NCI-H1436 (cell line): ENCODE measurements at places on chromosomes 2 and 18.

- DNase-seq: no peak
Observed at GRCh38 chr2:54545702-54546450, 89.7 kb downstream of the SPTBN1 start.

- DNase-seq: no peak
Observed at GRCh38 chr18:37161491-37161890, 332.6 kb downstream of the KIAA1328 start.

GRCh38 chr18:63878925-63879324, 8.6 kb upstream of the SERPINB2 start:
- no peak for DNase-seq

DNA sequence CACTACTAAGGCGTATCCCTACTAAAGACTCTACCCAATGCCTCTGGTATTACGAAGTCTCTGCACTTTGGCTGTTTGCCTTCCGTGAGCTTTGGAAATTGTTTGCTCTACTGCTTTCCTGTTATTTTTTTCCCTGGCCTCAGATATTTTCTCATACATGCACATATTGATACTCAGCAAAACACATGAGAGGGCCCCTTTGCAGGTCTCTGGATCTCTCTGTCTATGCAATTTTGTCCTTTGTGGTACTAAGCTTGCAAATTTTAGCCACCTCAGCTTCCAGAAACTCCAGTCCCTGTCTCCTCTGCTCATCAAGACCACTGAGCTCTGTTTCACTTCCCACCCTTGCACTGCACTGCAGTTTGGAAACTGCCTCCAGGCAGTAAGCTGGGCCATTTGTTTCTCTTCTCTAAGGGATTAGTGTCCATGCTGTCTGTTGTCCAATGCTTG, 46.6 kb downstream of the TAF1B start:
- no peak for DNase-seq

- DNase-seq: no peak
Observed at GRCh38 chr18:78670778-78671391, 308.7 kb upstream of the SALL3 start.

GRCh38 chr2:64608867-64609226, 44.9 kb downstream of the SERTAD2 start:
- DNase-seq: no peak

GRCh38 chr18:13303756-13304364, 85.3 kb downstream of the LDLRAD4 start:
- no peak for DNase-seq
